ENCODE measurements at places on chromosomes 3 and 15.

DNA sequence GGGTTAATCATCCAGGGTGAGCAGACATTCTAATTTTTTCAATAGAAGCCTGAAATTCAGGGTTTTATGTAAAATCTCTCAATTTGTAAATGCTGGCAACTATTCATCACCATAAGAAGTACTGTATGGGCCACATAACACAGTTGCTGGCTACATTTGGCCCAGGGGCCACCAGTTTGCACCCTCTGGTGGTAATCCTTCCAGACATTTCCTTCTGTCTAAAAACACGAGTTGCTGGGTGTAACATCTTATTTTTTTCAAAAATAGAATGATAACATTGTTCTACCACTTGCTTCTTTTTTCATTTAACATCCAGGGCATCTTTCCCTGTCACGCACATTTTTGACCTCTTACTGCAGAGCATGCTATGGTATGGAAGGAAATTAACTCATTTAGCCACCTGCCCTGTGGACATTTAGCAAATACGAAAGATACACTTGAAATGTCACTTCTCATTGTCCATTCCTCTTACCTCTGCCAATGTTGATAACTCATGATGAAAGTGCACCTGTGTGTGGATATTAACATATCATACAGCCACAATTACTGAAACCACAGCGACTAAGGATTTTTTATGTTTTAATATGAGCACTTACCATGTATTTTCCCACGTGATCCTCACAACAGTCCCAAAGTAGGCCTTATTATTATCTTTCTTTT, 117.5 kb upstream of the ARHGEF3 start:
- DNase-seq = no peak

DNA sequence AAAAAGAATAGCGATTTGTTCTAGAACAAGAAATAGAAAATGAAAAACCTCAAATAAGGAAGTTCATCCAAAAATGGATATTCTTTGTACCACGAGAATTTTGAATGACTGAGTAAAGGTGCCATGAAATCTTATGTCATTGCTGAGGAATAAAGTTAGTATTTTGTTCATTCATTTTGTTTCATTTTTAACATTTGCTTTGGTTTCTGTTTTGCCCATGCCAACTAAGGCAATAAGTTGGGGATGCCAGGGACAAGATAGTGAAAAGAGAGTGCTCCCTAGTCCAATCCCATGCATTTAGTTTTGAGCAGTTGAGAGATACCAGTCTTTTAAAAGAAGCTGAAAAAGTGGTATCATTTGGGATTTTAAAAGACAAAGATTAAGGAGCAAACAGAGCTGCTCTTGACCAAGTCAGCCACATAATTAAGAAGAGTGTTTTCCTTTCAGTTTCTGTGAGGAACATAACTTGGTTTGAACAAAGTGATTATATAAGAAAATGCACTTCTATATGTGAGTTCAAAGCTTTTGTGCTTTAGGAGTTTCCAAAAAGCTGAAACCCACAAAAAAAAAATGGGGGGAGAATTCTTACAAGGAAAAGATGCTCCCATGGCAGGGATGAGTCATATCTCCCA, 201.4 kb downstream of the PLOD2 start:
- DNase-seq = no peak

DNA sequence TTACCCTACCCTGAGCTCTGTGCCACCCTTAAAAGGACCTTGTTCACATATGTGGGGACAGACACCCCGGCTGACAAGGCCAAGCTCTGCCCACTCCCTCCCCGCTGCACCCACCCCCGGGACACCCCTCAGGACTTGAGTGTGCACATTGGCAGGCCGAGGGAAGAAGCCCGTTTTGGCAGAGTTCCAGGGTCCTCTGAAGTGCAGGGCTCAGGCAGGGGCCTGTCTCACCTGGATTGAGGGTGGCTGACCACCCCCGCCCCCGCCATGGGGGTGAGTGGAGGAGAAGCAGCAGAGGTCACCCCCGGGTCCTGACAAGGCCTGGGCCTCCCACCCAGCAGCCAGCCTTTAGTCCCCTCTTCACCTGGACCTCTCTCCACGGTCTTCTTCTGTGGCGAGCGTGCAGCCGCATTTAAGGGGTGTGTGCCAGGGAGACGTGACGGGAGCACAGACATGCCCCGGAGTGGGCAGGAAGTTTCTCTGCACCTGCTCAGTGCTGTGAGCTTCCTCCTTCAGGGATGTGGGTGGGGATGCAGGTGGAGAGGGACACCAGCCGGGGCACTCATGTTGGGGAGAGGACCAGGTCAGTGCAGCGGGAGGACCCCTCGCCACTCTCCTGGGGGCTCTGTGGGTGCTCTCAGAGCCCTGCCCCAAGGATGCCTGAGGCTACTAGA, 50.7 kb downstream of the LINGO1 start:
- DNase-seq = no peak

DNA sequence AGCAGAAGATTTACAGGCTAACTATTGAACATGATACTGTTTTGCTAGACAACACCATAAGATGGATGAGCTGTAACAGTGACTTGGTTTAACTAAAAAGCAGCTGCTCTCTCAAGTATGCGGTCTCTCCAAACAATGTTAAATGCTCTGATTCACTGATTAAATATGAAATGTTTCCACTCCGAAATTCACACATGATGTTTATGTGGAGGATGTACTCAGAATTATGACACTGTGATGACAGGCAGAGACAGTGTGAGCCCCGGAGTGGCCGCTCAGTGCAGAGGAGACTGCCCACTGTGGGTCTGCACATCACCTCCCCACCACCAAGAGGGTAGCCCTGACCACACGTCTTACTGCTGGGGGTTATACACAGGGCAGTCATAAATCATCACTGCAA, 83.9 kb upstream of the MEX3B start:
- DNase-seq = no peak

- DNase-seq = no peak
Measured at GRCh38 chr3:151356794-151357462, 27.6 kb upstream of the P2RY13 start.

DNA sequence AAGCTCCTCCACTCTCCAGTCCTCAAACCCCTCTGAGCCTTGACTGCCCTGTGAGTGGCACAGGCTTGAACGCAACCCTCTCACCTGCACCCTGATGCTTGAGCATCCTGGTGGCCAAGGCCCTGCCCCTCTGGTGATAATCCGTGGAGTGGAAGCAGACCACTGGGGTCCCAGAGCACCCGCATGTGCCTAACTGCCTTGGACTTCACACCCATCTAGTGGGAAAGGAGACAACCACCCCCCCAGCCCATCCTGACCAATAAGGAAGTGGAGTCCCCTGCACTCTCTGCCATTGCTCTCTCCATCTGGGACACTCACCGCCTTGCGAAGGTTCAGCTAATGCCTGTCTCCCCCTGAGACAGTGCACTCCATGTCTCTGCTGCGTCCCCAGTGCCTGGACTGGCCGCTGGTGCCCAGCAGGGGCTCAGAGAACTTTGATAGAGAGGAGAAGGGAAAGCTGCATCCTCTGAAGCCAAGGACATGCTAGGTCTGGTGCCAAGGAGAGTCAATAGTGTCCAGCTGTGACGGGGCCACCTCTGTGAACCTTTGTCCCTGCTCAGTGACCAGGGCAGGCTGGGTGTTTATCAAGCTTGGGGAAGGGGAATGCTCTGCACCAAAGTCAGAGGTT, 3.4 kb downstream of the KLF15 start:
- no peak for DNase-seq
